ENCODE measurements at places on chromosomes 3 and 15. TPM values are rescaled to one million over a fixed set of nuclear protein-coding genes. Genes with fewer than 3 reads are reported as not detected.

The CYP1A2 gene
- not detected for total RNA-seq

The MNS1 gene
- total RNA-seq = 1.5 TPM

The GREM1 gene
- 684 TPM for total RNA-seq

The KIF15 gene
- 7.4 TPM for total RNA-seq

The SLC12A1 gene
- total RNA-seq = not detected

The RTP4 gene
- total RNA-seq = 1.4 TPM

The SENP2 gene
- total RNA-seq = 40.6 TPM

The SLC22A13 gene
- 0.22 TPM for total RNA-seq

The GOLGA8T gene
- total RNA-seq = not detected

The SCAANT1 gene
- not detected for total RNA-seq

The BSN gene
- under 0.01 TPM for total RNA-seq

The KY gene
- total RNA-seq = 1.1 TPM
